NCI-H345 (cell line): ENCODE measurements at places on chromosomes 16 and 17.

DNA sequence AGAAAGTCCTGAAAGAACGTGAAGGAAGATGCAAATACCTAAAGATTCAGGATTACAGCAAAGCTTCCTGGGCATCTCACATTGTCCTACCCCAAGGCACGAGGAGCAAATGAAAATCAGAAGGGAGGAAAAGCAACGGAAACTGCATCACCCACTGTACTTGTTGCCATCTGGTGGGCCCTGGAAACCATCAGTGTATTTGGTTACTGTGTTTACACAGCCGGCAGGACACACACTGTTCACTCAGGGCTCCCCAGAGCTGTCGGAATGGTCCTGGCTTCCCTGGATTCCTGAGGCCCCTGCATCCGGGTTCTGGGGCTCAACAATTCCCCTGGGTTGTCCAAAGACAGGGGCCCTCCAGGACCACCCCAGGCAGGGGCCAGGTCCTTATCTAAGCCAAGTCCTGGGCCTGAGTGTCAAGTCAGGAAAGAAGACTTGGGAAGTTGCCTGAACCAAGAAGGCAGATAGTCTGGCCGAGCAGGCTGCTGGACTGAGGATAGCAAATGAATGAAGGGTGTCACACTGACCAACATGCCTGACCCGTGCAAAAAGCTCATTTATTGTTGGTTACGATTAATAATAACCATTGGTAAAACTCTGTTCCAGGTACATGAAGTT lies 52.8 kb downstream of the SOX9 start:
- DNase-seq: peak; percentile 70

DNA sequence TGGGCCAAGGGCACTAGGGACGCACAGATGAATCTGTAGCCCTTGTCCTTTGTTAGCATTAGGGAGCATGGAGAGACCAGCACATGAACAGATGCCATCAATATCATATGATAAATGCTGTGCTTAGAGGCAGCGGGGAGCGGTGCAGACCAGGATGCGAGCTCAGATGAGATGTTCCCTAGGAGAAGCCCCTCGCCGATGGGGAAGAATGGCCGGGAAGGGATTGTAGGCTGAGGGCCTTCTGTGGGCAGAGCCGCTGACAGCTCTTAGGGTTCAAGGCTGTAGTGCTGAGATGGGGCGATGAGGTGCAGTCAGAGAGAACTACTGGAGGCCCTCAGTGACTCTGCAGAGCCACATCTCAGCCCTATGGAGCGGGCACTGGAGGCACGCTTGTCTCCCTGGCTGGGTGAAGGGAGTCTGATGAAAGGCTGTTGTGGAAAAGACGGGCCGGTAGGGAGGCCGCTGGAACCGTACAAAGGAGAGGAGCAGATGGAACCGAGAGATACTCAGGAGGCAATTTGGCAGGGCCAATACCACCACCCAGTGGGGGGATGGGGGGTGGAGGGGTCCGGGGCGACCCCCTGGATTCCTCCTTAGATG lies 66.3 kb upstream of the ENDOV start:
- no peak for DNase-seq

GRCh38 chr17:59126809-59127417 lies 20.2 kb upstream of the TRIM37 start:
- no peak for DNase-seq

DNA sequence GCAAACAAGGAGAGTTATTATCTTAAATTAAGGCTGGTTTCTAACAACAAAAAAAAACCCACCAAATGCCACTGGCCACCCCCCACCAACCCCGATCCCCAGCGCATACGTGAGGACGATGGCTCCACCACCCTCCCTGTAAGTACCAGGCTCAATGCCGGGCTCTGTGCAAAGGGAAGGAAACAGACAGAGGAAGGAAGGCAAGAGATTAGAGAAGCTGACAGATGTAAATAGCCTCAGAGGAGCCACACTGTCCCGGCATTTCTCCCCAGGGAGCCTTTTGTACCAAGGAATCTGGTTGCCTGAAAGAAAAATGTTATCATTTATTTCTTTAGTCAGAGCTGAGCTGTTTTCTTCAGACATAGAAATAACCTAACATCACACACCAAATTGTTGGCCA lies 13.1 kb downstream of the SOST start:
- no peak for DNase-seq

- no peak for DNase-seq
Measured at GRCh38 chr16:85570735-85571562, 42.2 kb upstream of the GSE1 start.

- DNase-seq: no peak
Measured at GRCh38 chr17:50331085-50331791, 14.7 kb upstream of the XYLT2 start.

DNA sequence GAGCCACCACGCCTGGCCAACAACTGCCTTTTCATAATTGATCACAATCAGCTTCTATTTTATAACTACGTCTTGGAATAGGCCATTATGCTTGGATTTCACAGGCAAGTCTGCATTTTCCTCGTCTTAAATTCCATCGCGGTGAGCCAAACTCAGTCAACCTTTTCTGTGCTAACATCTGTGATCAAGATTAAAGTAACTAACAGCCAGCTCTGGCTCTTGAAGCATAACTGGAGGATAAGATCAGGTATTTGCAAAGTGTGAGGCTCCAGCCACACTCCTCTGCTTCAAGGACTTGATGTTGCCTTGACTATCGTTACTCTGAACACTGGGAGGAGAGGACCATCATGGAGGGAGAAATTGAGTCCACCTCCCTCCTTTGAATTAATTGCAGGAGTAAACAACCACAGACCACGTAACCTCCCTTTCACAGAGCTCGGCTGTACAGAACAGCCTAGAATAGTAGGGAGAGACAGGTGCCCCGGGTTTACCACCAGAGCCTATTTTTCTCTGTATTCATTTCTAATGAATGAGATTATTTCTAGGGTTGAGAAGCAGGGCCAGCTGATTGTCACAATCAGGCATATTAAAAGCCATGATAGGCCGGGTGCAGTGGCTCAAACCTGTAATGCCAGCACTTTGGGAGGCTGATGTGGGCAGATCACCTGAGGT lies 143.0 kb downstream of the XYLT1 start:
- no peak for DNase-seq

DNA sequence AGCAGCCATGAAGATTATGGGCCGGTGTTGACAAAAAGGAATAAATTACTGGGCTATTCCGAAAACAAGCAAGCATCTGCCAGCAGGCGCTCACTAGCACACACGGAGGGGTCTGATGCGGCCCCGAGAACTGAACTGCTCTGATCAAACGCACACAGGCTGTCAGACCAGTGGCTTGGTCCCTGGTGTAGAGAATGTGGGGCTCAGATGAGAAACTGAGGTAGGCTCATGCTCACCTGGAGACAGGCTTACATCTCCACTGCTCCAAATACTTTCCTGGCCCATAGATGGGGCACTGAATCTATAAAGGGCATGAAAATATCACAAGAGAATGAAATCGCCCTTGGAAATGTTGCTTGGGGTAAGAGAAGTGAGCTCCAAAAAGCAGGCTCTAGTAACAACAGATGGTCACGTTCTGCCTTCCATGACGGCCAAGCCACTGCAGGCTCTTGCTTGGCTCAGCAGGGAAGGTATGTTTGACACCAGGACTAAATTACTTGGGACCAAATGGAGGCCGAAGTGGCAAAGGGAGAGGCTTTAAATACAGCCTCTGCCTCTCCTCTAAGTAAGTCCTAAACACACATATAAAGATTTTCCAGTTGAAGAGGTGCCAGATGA lies 5.4 kb downstream of the ABR start:
- DNase-seq: no peak
